ENCODE measurements at places on chromosomes 7 and 10.
A peak's percentile ranks its signal among the peaks of the same experiment; 100 is the strongest.

DNA sequence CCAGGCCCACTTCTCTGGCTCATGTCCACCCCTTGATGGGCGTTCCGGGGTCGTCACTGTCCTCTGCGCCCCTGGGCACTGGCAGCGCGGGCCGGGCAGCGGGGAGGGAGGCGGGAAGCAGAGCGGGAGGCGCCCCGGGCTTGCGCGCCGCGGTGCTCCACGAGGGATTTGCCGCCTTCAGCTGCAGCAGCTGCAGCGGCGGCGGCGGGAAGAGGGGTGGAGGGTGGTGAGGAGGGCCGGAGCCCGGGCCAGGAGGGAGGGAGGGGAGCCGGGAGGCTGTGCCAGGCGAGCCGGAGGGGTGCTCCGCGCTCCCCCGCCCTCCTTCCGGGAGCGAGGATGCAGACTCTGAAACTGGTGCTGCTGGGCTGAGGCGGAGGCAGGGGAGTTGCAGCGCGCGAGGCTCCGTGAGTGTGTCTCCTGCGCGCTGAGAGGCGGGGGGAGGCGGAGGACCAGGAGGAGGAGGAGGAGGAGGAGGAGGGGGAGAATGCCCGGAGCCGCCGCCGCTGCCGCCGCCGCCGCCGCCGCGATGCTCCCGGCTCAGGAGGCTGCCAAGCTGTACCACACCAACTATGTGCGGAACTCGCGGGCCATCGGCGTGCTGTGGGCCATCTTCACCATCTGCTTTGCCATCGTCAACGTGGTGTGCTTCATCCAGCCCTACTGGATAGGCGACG is at the start of gene LHFPL3:
LHFPL3 (plus strand) TSS at position 308 of the 674 bp plus-strand sequence.
- DNase-seq, result no peak

DNA sequence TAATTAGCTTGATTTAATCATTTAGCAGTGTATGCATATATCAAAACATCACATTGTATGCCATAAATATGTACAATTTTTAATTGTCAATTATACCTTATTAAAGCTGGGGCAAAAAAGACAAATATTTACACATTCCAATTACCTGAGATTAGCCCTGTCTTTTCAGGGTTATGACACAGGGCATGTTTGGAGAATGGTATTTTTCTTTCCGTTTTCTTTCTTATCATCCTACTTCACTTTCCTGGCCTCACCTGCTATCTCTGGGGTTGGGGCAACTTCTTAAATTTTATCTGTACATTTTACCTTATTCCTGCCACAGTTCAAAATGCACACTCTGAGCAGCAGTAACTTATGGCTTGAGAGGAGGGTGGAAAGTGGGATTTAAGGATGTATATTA is 285.9 kb downstream of the DOCK4 start:
- no peak for DNase-seq

DNA sequence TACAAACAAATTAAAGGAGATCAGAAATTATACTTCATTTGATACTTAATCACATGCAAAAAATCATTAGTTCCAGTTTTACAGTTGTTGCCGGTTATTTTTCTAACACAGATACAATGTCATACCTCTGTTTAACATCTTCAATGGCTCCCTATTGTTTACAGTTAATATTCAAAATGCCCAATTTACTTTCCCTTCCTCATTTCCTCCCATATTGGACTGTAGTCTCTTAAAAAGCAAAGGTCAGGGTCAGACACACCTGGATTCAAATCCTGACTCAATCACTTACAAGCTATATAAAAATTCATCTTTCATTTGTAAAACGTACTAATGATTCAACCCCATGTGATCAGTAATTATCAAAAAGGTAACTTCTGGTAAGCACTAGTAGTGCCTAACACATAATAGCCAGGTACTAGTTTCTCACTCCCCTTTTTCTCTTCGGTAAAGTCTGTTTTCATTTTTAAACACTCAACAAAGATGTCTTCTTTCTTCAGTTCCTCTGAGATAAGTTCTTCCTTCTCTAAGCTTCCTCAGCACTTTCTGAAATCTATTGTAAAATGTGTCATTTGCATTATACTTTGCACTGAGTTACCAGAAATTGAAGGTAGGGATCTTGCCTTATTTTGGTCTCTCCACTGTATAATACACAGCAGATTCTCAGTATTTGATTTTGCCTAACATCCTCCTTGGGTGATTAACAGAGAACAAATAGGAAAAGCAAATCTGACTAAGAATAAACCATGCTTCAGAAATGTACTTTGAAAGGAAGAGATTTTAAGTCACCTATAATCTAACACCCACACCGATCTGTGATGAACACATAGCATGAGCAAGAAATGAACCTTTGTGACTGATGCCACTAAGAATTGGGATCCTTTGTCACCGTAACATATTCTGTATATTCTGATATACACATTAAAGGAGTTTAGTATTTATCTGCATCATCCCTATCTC is 16.1 kb downstream of the KMT2C start:
- no peak for DNase-seq

- DNase-seq, result no peak
Observed at GRCh38 chr10:118052816-118053215, 6.1 kb upstream of the RAB11FIP2 start.

- peak; percentile 16 for DNase-seq
Observed at GRCh38 chr7:131501422-131501821, 55.0 kb downstream of the PODXL start.

DNA sequence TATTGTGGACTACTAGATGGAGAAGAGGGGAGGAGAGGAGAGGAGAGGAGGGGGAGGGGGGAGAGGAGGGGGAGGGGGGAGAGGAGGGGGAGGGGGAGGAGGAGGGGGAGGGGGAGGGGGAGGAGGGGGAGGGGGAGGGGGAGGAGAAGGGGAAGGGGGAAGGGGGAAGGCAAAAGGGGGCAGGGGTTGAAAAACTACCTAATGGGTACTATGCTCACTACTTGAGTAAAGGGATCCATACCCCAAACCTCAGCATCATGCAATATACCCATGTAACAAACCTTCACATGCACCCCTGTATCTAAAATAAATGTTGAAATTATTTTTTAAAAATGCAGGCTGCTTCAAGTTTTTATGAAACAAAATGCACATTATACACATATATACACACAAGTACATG is 15.1 kb upstream of the LMOD2 start:
- no peak for DNase-seq

DNA sequence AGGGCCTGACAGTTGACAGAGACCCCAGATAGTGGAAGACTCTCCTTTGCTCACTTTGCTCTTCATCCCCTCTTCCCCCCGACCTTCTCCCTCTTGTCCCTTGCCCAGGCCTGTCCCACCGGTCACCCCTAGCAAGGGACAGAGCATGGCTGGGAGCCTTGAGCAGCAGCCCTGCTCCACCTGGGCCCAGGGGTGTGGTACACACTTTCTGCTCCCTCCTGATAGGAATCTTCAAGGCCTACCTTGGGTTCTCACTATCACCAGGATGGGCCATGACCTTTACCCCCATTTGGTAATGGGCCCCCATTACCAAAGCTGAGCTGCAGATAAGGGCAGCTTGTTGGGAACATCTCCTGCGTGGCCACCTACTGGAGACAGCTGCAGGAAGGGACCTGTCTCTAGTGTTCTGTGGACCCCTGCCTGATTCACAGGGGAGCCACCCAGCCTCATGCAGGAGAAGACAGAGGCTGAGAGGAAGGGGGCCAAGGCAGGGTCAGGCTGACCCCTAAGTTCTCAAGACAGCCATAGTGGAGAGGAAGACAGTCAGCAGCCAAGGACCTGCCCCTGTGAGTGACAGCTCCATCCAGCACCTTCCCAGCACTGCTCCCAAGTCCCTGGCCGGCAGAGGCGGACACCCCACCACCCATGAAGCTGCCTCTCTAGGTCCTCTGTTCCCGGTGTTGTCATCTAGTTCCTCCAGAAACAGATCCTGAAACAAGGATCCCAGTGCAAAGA is 913 bp upstream of the NPC1L1 start:
- no peak for DNase-seq

DNA sequence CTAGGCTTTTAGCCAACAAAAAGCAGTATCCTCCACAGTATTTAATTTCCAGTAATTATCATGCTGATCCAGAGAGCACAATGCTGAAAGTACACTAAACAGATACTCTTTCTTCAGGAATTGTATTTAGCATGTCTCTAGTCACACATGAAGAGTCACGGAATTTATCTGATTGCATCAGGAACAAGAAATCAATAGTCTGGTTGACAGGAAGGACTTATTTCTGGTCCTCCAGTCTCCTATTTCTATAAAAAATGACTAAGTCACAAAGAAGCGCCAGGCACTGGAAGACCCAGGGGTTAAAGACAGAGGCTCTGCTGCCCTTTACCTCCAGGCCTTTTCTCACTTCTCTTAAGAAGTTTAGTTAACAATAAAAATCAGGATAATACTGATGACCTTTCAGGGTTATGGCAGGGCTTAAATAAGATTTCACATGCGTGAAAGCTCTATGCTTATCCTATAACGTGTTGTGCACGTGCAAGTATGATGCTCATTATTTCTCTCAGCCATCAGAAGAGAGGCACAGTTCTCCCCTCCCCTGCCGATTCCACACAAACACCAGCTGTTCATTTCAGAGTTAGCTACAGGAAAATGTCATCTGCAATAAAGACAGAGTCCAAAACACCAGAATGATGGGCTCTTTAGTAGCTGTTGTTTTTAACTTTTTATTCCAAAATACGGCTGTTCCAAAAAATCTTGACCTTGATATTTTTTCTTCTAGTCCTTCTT is 36.9 kb downstream of the SLC26A4 start:
- no peak for DNase-seq

- DNase-seq, result no peak
Observed at GRCh38 chr10:86968271-86968993, at the start of gene ADIRF. Gene ADIRF, plus strand, starts transcription at chr10:86968482. Its CDS starts 63 bp downstream, at chr10:86968545.

DNA sequence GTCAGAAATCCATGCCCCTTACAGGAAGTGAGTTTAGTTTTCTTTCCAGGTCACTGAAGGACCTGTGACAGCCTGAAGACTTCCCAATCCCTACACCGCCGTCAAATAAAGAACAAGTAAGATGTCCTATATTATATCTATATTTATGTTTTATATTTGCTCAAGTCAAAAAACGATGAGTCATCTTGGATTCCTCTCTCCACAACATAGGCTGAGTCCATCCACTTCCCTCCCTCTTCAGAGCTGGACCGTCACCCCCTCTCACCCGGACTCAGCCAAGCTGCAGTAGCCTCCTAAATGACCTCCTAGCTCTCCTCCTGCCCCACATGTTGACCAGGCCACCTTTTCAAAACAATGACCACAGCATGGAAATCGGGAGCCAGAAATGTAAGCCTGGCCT is 53.5 kb downstream of the GLI3 start:
- DNase-seq, result no peak

GRCh38 chr10:9833942-9834341 is 1183.7 kb upstream of the CELF2 start:
- DNase-seq, result no peak

GRCh38 chr7:75732764-75733630 is 5.7 kb downstream of the HIP1 start:
- no peak for DNase-seq

Data from activated naive CD4-positive, alpha-beta T cell (primary cell).